ENCODE measurements at places on chromosomes 12 and 14. TPM values are rescaled to one million over a fixed set of nuclear protein-coding genes. Genes with fewer than 3 reads are reported as not detected.

ASCL4 gene
- not detected for total RNA-seq

DNA sequence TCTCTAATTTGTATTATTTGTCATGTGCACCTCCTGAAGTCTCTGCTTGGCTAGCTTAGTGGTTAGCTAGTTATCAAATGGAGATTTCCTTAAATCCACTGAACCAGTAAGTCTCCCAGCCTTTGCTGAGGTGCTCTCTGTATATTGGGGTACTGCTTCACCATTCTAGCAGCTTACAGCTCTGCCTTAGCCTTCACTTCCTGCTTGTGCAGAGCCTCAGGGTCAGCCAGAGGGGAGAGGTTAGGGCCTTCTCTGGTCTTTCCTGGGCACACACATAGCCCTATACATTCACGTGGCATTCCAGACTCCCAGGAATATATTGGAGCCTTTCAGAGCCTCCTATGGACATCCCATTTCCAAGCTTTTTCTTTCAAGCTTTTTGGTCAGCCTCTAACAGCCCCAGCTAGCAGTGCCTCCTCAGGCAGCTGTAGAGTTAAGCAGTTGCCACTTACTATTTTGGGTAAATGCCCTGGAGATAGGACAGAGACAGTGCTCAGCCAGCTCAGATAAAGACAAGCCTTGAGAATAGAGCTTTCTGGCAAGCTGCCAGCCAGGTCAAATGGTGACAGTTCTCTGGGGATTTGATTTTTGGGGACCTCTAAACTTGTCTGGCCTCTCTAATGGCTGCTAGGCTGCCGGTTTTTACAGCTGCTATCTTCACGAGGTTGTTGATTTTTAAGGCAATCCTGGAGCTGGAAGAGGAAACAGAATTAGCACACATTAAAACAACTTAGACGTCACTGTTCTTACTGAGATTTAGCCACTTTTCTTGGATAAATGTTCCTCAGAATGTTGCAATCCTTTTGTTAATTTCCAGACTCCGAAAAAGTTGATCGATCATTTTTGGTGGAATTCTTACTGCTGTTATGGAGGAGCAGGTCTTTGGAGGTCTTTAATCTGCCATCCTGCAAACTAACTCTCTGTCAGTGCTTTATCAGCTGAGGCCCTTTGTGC, 32.9 kb downstream of the FBXW8 start:
- ATAC-seq: no peak

ABCC9 gene
- not detected for total RNA-seq

DNA sequence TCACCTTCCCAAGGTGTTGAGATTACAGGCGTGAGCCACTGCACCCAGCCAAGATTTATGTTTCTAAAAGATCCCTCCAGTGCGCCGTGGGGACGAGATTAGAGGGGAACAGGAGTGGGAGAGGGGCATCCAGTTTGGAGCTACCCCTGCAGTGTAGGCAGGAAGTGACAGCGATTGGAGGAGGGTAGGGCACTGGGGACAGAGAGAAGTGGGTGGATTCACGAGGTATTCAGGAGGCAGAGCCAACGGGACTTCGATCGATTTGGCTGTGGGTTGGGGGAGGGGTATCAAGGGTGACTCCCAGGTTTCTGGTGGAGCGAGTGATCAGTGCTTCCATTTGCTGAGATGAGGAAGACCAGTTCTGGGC, 82.1 kb downstream of the CCDC92 start:
- no peak for ATAC-seq

DNA sequence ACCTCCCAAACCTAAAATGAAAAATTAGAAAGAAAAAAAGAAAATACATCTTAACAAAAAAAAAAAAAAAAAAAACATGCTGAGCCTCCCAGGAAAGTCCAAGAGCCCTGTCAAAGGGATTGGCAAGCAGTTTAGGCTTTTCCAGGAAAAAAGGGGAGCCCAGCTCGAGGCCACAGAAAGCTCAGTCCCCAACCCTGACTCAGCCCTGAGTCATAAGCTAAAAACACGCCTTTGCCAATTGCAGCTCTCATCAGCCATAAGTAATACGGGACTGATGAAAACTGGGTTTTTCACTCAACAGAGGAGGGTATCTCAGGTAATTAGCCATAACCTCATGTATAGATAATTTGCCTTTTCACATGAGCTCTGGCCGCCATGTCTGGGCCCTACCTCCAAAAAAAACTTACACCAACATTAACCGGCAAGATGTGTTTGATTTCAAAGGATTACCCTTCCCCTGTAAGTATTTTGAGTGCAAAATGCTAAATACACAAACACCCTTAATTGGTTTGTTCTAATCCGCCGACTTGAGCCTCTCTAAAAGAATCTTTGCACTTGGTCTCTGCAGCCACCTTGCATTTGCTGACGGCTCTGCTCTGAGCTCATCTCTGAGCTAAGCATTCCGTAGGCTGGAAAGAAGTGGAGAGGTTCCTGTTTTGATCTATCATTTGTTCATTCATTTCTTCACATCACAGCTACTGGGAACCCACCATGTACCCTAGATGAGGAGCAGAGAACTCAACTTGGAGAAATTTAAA, 319.2 kb downstream of the BCL11B start:
- ATAC-seq: peak; percentile 91
